ENCODE measurements at places on chromosomes 12 and 14. TPM values are rescaled to one million over a fixed set of nuclear protein-coding genes. Genes with fewer than 3 reads are reported as not detected.
A peak's percentile ranks its signal among the peaks of the same experiment; 100 is the strongest.

DNA sequence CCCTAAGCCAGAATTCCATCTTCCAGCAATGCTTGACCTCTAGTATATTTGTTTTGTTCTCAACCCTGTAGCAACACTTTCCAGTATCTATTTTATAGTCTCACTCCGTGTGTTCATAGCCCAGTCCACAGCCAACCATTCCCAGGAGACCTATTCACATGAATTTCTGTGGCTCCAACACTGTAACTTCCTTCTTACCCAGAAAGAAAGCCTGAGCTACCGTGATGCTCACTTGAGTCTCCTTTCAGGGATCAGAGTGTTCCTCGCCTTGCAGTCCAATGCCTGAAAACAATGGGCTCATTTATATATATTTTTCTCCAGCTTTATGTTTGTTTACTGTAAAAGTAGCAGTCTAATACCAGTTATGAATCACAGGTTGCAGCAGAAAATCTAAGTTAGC, 645.0 kb upstream of the NOVA1 start:
- no peak for DNase-seq

GRCh38 chr12:124757329-124757728, 106.3 kb downstream of the SCARB1 start:
- no peak for DNase-seq

- no peak for DNase-seq
Measured at GRCh38 chr12:32863128-32863527, 33.4 kb downstream of the PKP2 start.

Gene OASL
- total RNA-seq: not detected

DNA sequence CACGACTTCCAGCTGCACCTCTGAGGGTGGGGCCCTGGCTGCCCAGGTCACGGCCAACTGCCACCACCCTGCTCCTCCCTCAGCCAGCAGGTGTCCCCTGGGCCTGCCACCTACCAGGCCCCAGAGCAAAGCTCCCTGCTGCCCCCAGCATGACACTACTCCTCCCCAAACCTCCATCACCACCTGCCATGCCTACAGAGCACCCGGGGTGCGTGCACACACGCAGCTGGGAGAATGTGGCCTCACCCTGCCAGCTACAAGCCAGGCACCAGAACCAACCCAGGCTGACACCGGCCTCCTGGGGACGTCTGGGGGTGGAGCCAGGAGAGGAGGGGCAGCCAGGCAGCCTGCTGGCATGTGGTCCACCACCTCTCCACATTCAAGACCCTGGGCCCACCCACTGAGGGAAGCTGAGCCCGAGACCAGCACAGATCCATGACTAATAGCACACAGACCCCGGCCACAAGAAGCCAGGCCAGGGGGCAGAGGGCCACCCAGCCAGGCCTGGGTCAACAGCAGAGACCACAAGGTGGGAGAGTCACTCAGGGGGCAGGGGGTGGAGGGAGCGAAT, 3.4 kb downstream of the JAG2 start:
- no peak for DNase-seq

Gene SLC7A7
- 1.7 TPM for total RNA-seq

- peak; percentile 70 for DNase-seq
Measured at GRCh38 chr12:96233939-96234461, 39.8 kb downstream of the ELK3 start.

- no peak for DNase-seq
Measured at GRCh38 chr14:100063314-100063941, 1.8 kb upstream of the EVL start.

DNA sequence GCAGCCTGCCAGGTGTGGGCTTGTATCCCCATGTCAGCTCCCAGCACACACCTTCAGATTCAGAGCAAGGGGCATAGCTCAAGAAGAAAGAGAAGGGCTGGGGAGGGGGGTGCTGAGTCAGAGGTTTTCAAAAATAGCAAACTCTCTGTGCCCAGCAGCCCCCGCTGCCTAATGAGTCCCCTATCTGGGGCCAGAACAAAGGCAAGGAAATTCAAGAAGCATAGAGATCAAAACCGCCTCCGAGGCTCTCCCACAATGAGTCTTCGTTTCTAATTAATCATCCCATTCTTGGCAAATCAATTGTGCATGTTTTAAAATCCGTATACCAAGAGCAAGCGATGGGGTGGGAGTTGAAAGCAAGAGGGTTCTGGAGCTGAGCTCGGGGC, 19.5 kb upstream of the CMKLR1 start:
- DNase-seq: no peak

Gene MYO1A
- total RNA-seq: 0.64 TPM

Gene NID2
- total RNA-seq: 2.6 TPM

GRCh38 chr12:12098691-12099015, 27.9 kb downstream of the BCL2L14 start:
- DNase-seq: no peak

All from glutamatergic neuron (in vitro differentiated cells).